DMS79 (cell line): ENCODE measurements at places on chromosomes 12 and 14.

GRCh38 chr14:61627612-61628011 lies 67.7 kb upstream of the HIF1A start:
- no peak for DNase-seq

DNA sequence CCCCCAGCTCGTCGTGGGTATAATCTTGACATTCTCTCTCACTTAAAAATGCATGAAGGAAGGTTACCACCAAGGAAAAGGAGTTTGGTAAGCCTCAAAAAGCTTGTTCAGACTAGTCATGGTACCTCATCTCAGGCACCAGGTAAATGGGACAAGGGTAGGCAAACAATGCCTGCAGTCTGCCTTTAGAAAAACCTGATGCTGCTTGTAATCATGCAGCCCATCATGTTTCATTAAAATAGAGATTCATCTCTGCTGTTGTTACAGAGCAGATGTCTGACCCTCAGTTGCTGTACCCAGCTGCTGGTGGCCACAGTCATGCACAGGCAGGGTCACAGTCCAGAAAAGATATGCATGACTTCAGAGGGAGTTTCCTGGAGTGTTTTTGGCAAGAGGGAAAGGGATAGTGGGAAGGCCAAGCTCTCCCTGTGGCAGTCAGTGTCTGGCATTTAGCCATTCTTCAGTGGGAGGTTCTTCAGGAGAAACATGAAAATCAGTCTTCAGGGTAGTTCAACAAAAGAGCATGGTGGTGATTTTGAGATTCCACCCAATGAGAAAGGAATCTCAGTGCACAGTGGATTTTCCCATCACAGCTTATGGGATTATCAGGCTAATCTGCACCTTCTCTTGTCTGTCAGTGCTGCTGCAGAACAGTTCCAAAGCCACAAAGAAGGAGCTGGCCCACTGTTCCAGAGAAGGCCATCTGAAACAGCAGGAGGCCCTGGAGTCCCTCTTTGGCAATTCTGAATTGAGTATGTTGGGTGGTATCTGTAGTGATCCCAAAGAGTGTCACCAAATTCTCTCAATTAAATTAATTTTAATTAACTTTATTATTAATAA lies 202.7 kb upstream of the FRMD6 start:
- peak; percentile 28 for DNase-seq

GRCh38 chr14:32075672-32076277 lies 1.3 kb upstream of the ARHGAP5 start:
- DNase-seq: no peak

GRCh38 chr12:8644345-8645248 lies 18.0 kb downstream of the MFAP5 start:
- DNase-seq: no peak

DNA sequence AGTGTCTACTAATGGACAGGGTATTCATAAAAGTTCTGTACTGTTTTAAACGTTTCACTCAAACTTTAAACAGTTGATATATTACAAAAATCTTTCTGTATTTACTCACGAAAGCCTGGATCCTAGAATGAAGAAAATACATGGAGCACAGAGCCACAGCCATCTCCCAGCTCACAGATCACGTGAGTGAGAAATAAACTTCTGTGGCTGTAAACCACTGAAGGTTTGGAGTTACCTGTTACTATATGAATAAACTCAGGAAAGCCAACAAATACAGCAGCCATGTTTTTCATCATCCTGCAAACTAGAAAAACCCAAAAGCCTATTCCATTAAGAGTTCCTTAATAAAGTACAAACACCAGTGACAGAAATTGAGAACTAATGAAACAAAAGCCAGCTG lies 867 bp upstream of the TDG start:
- no peak for DNase-seq
